KBM-7 (cell line): ENCODE measurements at places on chromosomes 13 and 19.
A peak's percentile ranks its signal among the peaks of the same experiment; 100 is the strongest.

- DNase-seq = peak; percentile 89
Measured at GRCh38 chr19:48872884-48873475, 759 bp downstream of the PPP1R15A start.

DNA sequence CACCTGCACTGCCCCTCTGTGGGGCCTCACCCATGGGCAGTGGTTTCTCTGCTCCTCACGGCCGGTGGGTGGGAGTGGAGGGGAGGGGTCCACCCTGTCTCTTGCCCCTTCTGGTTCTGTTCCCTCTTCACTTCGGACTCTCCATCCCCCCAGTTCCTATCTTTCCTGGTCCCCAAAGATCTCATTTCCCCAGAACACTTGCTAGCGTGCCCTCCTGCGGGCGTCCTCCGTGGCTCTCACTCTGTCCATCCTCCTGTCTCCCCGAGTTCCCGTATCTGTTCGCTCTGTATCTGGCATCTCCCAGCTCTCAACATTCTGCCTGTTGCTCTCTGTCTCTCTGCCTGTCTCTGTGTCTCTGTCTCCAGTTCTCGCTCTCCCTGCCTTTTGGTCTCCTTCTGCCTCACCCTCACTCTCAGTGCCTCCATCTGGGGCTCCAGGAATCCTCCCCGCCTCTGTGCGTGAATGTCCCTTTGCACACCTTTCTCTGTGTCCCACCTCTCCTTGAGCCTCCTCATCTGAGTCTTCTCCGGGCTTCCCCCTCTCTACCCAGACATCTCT, 363 bp downstream of the SPIB start:
- DNase-seq = no peak

DNA sequence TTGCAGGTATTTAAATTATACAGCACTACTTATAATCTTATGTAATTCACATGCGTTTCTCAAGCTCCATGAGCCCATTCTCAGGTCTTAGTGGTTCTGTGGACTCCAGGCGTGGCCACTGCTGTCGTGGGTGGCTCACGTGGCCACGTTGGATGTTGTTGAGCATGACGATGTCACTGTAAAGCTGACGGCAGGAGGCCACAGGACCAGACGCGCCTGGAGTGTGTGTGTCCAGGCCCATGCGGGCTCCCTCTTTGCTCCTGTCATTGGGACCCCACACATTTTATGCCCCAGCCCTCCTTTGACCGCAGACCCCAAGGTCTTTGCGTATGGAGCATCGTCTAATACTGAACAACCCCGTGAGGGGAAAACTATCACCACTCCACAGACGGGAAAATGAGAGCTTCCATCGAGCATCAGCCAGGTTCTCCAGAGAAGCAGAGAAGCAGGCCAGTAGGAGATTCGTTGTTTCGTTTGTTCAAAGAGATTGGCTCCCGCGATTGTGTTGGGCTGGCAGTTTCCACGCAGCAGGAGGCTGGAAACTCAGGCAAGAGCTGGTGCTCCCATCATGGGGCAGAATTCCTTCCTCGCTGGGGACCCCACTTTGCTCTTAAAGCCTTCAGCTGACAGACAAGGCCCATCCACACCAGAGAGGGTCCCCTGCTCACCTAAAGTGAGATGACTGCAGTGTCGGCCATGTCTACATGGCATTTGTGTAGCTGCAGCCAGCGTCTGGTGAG, 129.3 kb upstream of the SPACA7 start:
- no peak for DNase-seq

GRCh38 chr19:16190736-16191135, 5.5 kb downstream of the FAM32A start:
- DNase-seq = no peak

- peak; percentile 22 for DNase-seq
Measured at GRCh38 chr19:35555301-35556005, 8.0 kb downstream of the ATP4A start.

DNA sequence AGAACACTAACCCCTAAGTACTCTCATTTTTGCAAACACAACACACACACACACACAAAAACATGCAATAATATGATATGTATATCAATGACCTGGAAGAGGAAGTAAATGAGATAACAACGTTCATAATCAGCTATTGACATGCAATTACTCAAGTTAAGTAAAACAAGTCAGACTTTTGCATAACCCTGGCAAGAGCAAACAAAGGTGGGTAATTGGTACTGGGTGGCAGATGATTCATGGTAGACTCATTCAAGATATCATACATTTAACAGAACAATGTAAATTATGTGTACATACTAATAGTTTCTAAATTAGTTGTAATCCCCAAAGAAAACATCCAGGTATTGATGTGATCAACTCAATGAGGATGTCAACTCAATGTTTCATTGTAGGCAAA, 508.8 kb downstream of the DACH1 start:
- no peak for DNase-seq

DNA sequence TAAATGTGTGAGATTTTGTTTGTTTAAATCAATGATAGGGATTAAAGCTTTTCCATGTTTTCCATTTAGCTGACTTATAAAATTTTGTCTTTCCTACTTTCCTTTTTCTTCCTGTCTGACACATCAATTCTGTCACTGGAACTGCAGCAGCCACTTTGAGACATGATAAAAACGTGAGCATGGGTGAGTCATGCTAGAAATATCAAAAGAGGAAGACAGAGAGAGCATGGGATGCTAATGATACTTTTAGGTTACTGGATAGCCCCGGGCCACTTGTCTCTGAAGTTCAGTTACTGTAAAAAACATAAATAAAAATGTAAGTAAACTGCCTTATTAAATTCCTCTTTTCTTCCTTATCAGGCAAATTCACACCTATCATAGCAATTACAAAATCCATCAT, 1332.0 kb upstream of the PCDH20 start:
- no peak for DNase-seq

DNA sequence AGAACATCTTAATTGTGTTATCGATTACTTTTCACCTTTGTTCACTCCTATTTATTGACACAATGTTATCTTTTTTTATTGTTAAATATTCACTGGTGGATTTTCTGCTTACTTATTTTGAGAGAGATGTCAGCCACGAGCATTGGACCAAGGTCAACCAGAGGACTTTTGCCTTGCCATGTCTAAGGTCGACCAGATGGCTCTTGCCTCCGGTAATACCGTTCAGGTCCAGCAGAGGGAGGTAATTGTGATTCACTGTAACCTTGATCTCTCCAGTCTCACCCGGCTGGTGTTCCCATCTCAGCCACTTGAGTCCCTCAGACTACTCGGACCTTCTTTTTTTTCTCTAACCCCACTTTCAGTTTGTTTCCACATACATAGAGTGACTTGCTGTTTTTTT, 1438.1 kb downstream of the UQCRFS1 start:
- peak; percentile 59 for DNase-seq

DNA sequence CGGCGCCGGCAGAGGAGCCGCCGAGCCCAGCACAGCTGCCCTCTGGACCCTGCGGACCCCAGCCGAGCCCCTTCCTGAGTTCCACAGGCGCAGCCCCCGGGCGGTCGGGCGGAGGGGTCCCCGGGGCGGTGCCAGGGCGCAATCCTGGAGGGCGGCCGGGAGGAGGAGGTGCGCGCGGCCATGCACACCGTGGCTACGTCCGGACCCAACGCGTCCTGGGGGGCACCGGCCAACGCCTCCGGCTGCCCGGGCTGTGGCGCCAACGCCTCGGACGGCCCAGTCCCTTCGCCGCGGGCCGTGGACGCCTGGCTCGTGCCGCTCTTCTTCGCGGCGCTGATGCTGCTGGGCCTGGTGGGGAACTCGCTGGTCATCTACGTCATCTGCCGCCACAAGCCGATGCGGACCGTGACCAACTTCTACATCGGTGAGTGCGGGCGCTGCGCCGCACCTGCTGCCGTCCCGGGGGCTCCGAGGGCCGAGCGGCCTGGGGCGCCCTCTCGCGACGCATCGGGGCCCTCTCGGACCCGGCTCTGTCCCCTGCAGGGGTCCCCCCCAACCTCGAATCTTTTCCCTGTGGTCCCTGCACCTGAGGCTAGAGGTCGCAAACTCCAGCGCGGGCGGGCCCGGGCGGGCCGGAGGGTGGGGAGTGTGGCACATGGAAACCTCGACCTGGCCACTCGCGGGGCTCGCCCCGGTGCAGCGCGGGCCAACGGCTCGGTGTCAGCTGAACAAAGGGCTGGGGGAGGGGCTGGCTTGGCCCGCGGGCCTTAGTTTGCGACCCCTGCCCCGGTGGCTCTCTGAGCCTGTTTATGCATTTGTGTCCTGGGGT, at the start of gene KISS1R:
KISS1R (plus strand) TSS at position 11 of the 829 bp plus-strand sequence; CDS start at position 181, 170 bp downstream.
- peak; percentile 82 for DNase-seq

- no peak for DNase-seq
Measured at GRCh38 chr13:111399776-111400538, 79.5 kb downstream of the TEX29 start.

DNA sequence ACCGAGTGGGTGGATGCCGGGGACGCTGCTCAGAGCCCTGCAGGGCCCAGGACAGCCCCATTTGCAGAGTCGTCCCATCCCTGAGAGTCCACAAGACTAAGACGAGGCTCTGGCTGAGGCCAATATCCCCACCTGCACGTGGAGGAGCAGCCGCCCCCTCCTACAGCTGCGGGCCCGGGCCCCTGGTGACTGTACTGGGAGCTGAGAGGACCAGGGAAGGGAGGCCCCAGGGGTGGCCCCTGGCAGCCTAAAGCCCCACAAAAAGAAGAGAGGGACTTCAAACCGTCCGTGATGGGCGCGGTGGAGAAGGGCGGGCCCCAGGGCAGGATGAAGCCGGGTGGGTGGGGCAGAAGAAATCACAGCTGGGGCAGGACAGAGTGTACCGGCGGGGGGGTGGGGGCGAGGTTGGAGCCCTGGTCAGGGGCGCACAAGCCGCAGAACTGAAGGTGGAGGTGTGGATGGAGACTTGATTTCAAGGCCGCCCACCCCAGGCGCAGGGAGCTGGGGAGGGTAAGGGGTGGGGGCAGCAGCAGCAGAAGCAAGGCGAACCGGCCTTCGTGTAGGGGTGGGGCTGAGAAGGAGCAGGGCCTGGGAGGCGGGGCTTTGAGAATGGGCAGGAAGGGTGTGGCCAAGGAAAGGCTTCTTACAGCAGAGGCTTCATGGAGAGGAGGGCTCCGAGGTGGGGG, 12.9 kb downstream of the CFD start:
- DNase-seq = peak; percentile 70

DNA sequence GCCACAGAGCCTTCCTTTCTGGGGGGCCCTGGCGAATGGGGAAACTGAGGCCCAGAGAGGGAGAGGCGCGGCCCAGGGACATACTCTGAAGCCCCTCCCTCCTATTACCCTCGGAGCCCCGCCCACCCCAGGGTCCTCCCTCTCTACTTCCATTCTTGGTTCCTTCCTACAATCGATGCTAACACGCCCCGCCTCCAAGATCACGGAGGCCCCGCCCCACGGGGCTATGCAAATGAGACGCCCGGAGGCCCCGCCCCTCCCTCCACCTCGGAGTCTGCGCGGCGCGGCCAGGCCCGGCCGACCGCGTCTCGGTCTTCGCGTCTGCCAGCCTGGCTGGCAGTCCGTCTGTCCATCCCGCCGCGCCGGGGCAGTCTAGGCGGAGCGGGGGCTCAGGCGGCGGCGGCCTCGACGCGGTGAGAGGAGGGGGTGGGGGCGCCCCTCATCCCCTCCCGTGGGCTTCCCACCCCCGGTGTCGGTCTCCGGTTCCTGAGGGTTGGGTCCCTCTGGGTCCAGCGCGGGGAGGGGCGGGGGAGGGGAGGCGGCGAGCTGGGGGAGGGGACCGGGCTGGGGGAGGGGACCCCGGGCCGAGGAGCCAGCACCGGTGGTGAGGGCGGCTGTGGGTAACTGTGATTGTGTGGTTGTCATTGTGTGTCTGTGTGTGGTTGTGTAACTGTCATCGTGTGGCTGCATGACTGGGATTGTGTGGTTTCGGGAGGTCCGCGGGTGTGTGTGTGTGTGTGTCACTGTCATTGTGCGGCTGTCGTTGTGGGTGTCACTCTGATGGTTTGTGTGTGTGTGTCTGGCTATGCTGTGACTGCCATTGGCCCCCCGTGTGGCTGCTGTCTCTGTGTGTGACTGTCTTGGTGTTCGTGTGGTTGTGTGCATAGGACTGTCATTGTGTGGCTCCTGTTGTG, at the start of gene PLPPR2:
PLPPR2 (plus strand) TSS at position 273 of the 914 bp plus-strand sequence. CDS start 2,242 bp downstream, outside the sequence.
- peak; percentile 89 for DNase-seq

- DNase-seq = no peak
Measured at GRCh38 chr13:46165485-46166223, 16.3 kb downstream of the LCP1 start.

DNA sequence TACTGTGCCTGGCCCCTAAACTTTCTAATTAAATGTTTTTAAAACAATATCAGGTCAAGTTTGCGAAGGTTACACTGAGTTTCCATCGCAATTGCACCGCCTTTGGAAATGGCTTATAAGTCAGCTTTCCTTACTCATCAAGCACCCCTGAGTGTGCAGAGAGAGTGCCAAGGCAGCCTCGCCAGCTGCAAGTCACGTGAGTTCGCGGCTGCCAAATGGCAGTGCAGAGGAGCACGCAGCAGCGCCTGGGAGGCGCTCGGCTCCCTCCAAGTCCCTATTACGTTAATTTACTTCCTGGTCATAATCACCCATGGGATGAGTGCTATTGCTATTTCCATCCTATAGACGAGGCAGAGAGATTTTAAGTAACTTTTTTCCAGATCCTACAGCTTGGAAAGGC, 319.6 kb downstream of the TEX29 start:
- no peak for DNase-seq

GRCh38 chr13:100240109-100240779, 151.4 kb downstream of the PCCA start:
- DNase-seq = no peak

- DNase-seq = no peak
Measured at GRCh38 chr13:112079696-112080095, 12.7 kb downstream of the SOX1 start.

DNA sequence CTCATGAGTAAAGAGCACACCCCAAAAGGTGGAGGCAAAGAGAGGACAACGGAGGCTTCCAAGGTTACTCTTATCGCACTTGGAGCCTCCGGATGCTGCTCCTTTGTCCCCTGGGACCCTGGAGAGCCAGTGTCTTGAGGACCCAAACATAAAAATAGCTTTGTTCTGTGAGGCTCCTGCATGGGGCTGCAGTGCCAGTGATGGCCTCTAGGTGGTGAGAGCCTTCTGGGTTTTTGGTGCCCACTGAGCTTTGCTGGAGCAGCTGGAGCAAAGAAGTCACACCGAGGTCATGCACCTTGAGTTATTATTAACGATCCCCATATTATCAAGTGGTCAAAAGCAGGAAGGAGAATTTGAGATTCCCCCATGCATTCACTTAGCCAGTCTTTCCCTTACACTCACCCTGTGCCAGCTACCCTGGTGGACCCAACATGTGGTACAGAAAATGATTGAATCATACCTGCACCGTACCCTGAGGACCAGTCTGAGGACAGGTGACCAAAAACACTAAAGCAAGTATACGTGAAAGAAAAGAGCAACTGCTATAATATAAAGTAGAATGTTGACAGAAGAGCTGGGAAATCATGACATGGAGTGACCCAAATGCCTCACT, 41.5 kb downstream of the ZNF682 start:
- DNase-seq = peak; percentile 32

GRCh38 chr19:41796362-41796761, at the start of gene CEACAM3:
CEACAM3 (plus strand) TSS chr19:41796587; CDS start chr19:41796678, 91 bp downstream.
- no peak for DNase-seq
